ENCODE measurements at places on chromosomes 12 and 14. TPM values are rescaled to one million over a fixed set of nuclear protein-coding genes. Genes with fewer than 3 reads are reported as not detected.

The BDKRB1 gene
- total RNA-seq, result 0.66 TPM

The SDS gene
- 0.31 TPM for total RNA-seq

The TOMM20L gene
- not detected for total RNA-seq

The NELL2 gene
- total RNA-seq, result 0.22 TPM

The GALNT9 gene
- 4.0 TPM for total RNA-seq

The WDR20 gene
- 22.7 TPM for total RNA-seq

The ADGRD1 gene
- 0.56 TPM for total RNA-seq

The MGAT4C gene
- total RNA-seq, result not detected

The OASL gene
- total RNA-seq, result 1.7 TPM

The SMCO2 gene
- 0.11 TPM for total RNA-seq

The CCDC175 gene
- not detected for total RNA-seq

The CLEC9A gene
- total RNA-seq, result not detected

The GON7 gene
- 13.9 TPM for total RNA-seq

The RASAL1 gene
- total RNA-seq, result 0.27 TPM

The SNRNP35 gene
- total RNA-seq, result 20.6 TPM

The INSM2 gene
- total RNA-seq, result 0.04 TPM

The P2RX7 gene
- not detected for total RNA-seq

The SERPINA9 gene
- total RNA-seq, result not detected

The LIMA1 gene
- total RNA-seq, result 7.2 TPM

The TMPO gene
- 85.3 TPM for total RNA-seq

The HOXC4 gene
- 2.4 TPM for total RNA-seq

The SELPLG gene
- 0.99 TPM for total RNA-seq
